ENCODE measurements at places on chromosomes 13 and 19. TPM values are rescaled to one million over a fixed set of nuclear protein-coding genes. Genes with fewer than 3 reads are reported as not detected.

The VRK3 gene
- polyA plus RNA-seq, result 41.1 TPM

The MED29 gene
- polyA plus RNA-seq, result 37.0 TPM

The ADM5 gene
- not detected for polyA plus RNA-seq

The OR10H2 gene
- polyA plus RNA-seq, result not detected

The CYP2F1 gene
- not detected for polyA plus RNA-seq

DNA sequence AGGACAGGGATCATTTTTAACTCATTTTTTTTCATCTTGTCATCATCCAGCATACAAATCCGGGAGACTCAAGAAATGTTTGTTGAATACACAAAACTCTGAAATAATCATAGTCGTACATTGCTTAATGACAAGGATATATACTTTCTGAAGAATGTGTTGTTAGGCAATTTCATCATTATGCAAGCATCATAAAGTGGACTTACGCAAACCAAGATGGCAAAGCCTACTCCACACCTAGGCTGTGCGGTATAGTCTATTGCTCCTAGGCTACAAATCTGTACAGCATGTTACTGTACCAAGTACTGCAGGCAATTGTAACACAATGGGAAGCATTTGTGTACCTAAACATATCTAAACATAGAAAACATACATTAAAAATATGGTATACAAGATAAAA lies 264.1 kb downstream of the TSHZ3 start:
- no peaks in the 10 kb centered on the region for H3K27me3 ChIP-seq
- no peak overlapping the region for H3K27ac ChIP-seq
- H3K36me3 ChIP-seq, result no peaks in the 10 kb centered on the region
- no peak overlapping the region for H3K4me3 ChIP-seq

GRCh38 chr13:111217641-111218040 lies 102.5 kb downstream of the ARHGEF7 start:
- H3K36me3 ChIP-seq, result peaks cover 14% of the 10 kb centered on the region
- DNase-seq, result no peak
- no peak overlapping the region for H3K27ac ChIP-seq
- peaks cover 10% of the 10 kb centered on the region for H3K4me1 ChIP-seq
- H3K27me3 ChIP-seq, result no peaks in the 10 kb centered on the region
- no peak overlapping the region for H3K4me3 ChIP-seq

DNA sequence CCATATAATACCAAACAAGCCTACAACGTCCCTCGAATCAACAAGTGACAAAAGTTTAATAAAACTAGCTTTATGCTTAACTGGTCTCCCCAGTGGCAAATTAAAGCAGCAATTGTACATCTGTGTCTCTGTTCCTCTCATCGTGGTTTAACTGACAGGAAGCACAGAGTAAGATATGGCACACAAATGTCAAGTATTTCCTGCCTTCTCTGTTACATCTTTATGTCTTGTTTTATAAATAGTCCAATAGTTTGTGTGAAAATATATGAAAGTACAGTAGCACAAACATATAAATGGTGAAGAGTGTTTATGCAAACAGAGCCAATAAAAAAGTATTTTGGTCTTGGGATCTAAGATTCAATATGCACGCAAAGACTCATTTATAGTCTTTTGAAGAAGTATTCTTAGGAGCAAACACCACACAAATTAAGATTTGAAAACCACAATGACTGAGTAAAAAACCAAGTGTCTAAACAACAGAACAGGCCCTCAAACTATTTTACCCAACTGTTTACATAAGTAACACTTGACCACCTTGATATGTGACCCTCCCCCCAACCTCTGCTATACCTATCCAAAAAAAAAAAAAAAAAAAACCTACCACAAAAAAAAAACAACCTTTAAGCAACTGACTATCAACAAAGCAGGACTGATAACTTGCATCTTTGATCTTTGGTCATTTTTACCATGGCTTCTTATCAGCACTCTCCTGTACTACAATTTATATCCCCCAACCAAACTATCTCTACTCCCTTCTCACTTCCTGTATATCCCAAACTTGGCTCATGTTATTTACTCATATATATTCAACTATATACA lies 14.0 kb downstream of the ELF1 start:
- no peaks in the 10 kb centered on the region for H3K27me3 ChIP-seq
- H3K4me3 ChIP-seq, result peak overlapping the region; percentile 47
- H3K4me1 ChIP-seq, result peaks cover 89% of the 10 kb centered on the region
- peak; percentile 44 for DNase-seq
- no peak overlapping the region for H3K27ac ChIP-seq

GRCh38 chr13:45626731-45627374 lies 11.3 kb upstream of the ERICH6B start:
- no peak for DNase-seq
- H3K27me3 ChIP-seq, result peaks cover 1% of the 10 kb centered on the region
- H3K36me3 ChIP-seq, result no peaks in the 10 kb centered on the region
- no peak overlapping the region for H3K27ac ChIP-seq
- no peak overlapping the region for H3K4me3 ChIP-seq

GRCh38 chr13:36764957-36765356 lies 54.1 kb upstream of the RFXAP start:
- no peaks in the 10 kb centered on the region for H3K27me3 ChIP-seq
- H3K27ac ChIP-seq, result no peak overlapping the region
- no peaks in the 10 kb centered on the region for H3K36me3 ChIP-seq
- H3K4me1 ChIP-seq, result no peaks in the 10 kb centered on the region

- H3K36me3 ChIP-seq, result peaks cover 13% of the 10 kb centered on the region
- H3K27me3 ChIP-seq, result no peaks in the 10 kb centered on the region
- no peak overlapping the region for H3K27ac ChIP-seq
- peak overlapping the region; percentile 68 for H3K4me3 ChIP-seq
These were observed 11.6 kb upstream of the ASF1B start for GRCh38 chr19:14147797-14148605.

DNA sequence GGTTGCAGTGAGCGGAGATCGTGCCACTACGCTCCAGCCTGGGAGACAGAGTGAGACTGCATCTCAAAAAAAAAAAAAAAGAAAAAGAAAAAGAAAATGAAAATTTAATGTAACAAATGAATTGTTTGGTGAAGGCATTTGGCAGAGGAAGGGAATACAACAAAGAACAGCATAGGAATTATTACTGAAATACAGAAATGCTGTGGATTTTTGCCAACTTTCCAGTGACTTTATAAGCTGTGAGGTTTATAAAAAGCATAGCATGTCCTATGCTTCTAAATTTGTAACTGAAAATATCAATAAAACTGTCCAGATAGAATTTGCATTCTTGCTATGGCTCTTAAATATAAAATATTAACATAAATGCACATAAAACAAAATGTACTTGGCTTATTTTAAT lies 112.9 kb upstream of the IRS2 start:
- DNase-seq, result no peak
- H3K27ac ChIP-seq, result no peak overlapping the region
- no peaks in the 10 kb centered on the region for H3K27me3 ChIP-seq
- H3K36me3 ChIP-seq, result no peaks in the 10 kb centered on the region
- H3K4me1 ChIP-seq, result no peaks in the 10 kb centered on the region
- no peak overlapping the region for H3K4me3 ChIP-seq

- no peak for DNase-seq
- H3K27ac ChIP-seq, result no peak overlapping the region
- peaks cover 11% of the 10 kb centered on the region for H3K4me1 ChIP-seq
- H3K4me3 ChIP-seq, result no peak overlapping the region
- peaks cover 37% of the 10 kb centered on the region for H3K27me3 ChIP-seq
These were observed 4.4 kb downstream of the WASF3 start for GRCh38 chr13:26561651-26562511.

DNA sequence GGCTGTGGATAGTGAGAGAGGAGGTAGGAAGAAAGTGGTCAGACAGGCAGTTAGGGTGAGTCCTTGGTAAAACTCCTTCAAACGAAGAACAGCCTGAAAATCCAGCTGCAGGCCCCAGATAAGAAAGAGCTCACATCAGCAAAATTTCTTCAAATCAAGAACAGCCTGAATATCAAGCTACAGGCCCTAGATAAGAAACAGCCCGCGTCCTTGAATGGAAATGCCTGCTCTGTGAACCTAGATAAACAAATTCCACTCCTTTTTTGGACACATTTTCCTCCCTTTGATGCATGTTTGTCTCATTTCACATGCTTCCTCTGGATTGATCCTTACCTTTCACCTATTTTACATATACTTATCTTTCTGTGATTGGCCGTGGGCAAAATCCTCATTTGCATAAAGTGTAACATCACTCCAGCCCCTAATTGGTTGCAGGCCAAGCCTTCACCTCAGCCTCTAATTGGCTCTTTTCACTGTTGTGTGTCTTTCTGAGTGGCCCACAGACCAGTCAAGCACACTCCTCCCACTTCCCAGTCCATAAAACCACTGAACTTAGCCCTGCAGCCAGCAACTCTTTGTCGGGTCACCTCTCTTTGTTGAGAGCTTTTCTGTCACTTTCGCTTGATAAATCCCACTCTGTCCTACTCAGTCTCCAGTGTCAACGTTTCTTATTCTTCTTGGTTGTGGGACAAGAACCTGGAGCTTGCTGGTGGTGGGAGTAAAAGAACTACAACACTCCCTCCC lies 6.0 kb upstream of the SULT2A1 start:
- no peak overlapping the region for H3K27ac ChIP-seq
- H3K36me3 ChIP-seq, result no peaks in the 10 kb centered on the region
- DNase-seq, result no peak
- H3K4me3 ChIP-seq, result no peak overlapping the region

Measured in CD14-positive monocyte (primary cell).